DMS153 (cell line): ENCODE measurements at places on chromosomes 1 and 21.

DNA sequence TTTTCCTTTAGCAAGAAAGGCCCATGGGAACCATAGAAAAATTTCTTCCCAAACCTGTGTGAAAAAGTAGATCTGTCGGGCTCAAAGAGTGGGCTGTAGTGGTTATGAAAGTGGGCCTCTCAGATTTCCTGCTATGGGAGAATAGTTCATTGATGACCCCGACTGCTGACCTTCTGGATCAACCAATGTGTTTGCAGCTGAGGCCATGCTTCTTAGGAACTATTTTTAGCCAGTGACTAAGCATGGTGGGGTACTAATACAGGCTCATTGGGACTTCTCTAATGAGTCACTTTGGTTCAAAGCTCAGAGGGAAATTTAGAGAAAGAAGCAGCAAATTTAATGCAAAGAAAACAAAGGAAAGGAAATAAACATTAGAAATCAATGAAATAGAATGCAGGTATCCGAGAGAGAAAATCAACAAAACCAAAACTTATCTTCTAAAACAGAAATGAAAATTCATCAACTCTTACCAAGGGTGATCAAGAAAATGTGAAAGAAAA is 12.6 kb upstream of the PSMA5 start:
- DNase-seq = no peak

- peak; percentile 87 for DNase-seq
Observed at GRCh38 chr1:202106340-202107254, 16.1 kb upstream of the GPR37L1 start.

GRCh38 chr1:229537894-229538293 is 20.6 kb downstream of the ABCB10 start:
- no peak for DNase-seq

DNA sequence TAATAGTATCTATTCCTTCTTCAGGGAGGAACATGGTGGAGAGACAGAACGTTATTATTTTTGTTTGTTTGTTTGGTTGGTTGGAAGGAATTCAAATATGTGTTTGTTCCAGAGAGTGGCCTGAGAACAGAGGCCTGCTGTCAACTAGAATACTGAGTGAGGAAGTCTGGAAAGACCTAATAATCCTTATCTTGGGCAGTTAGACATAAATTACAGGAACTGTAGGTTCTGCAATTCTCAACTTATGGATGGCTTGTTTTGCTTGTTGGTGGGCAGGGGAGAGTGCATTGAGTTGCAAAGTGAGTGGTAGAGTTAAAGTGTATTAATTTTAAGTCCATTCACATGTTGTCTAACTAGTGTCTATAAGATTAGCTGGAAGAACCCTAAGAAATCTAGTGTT is 197.6 kb downstream of the BACH1 start:
- no peak for DNase-seq

GRCh38 chr1:151918156-151918555 is 8.8 kb upstream of the THEM4 start:
- DNase-seq = no peak

DNA sequence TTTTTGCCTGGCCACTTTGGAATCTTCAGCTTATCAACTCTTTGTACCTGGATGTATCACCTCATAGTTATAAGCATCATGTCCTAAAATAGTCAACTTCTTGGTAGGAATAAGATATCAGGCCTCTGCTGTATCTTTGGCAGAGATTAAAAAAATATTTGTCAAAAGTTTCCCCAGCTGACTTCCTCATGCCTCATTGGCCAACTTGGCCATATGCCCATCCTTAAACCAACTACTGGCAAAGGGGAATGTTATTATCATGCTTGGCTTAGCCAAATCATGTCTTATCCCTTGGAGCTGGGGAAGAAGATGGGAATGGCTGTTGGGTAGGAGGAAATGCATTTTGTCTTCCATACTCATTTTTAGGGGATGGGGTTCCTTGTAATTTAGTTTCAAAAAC is 23.4 kb downstream of the NFASC start:
- DNase-seq = no peak
